ENCODE measurements at places on chromosomes 6 and 20.

DNA sequence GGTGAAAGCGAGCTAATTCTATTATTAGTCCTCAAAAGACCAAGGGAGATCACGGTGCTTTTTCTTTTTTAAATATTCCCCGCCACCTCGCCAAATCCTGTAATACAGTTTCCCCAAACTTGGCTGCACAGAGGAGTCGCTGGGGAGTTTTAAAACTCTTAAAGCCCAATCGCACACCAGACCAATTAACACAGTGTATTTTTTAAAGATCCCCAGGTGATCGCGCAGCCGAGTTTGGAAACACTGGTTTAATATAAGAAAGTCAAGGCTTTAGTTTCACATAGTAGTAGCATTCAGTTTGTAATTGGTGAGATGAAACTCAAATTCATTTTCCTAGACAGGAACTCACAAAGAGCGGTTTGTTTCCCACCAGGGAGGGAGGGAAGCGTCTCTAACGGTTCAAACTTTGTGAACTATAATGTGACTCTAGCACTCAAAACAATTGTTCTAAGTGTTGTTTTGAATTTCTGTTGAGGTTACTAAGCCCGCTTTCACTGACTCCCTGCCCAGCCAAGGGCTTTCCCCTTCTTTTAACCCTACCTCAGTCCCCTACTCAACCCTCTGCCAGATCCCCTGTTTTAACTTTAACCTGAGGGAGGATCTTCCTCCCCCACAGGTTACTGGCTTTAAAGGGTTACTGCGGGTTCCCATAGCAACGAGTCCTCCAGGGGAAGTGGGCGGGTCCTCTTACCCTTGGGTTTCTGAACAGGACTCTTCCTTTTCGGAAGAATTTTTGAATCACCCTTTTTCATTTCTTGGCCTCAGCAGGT lies 25.7 kb upstream of the BTBD3 start:
- no peak for DNase-seq

GRCh38 chr6:52552278-52552643 lies 24.6 kb downstream of the TRAM2 start:
- no peak for DNase-seq

GRCh38 chr20:14344746-14345145 lies 7.3 kb upstream of the FLRT3 start:
- no peak for DNase-seq

DNA sequence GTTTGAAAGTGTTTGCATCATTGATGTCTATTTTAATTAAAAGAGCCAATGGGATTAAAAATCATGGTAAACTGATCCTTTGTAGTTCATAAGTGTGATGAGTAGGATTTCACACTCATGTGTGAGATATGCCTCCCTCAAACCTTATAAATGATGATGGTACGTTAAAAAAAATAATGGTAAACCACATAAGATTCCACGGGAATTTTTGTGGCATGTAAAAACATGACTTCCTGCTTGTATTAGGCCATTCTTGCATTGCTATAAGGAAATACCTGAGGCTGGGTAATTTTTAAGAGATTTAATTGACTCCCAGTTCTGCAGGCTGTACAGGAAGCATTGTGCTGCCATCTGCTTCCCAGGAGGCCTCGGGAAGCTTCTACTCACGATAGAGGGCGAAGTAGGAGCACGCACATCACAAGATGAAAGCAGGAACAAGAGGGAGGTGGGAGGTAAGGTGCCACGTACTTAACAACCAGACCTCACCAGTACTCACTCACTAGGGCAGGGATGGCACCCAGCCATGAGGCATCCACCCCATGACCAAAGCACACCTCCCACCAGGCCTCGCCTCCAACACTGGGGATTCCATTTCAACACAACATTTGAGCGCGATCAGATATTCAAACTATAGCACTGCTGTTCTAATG lies 187.6 kb upstream of the QKI start:
- DNase-seq, result no peak

DNA sequence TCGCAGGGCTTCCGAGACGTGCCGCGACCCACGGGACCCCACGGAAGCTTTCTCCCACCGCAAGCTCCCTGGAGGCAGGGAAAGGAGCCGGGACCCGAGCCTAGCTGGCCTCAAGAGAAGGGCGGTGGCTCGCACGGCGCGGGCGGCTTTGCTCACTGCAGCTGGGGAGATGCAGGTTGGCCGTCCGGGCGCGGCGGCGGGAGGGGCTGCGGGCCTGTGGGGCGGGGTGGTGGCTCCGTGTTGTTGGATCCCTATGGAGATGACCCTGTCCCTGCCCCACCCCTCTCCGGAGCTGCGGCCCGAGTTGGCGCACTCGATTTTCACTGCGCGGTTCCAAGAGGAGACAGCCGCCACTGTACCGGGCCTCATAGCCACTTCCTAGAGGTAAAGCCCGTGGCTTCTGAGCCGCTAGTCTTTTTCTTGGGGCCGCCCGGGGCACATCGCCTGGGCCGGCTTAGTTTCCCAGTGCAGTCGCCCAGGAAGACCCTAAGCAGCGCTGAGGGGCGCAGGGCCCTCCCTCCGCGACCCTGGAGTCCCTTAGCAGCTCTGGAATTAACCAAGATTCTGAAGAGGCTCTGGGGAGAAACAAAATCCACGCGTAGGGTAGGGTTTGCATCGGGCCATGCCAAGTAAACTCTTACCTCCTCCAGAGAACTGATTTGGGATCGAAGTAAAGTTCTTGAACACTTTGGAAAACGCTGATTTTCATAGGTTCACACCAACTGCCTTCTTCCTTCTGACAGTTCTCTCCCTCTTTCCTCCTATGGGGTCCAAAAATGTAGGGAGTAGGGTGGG lies at the start of gene ECT2L:
TSS of gene ECT2L (plus strand) at position 279 of the 795 bp plus-strand sequence. CDS start 17,188 bp downstream, outside the sequence.
- DNase-seq, result no peak

GRCh38 chr6:155561257-155561965 lies 105.8 kb upstream of the NOX3 start:
- no peak for DNase-seq

DNA sequence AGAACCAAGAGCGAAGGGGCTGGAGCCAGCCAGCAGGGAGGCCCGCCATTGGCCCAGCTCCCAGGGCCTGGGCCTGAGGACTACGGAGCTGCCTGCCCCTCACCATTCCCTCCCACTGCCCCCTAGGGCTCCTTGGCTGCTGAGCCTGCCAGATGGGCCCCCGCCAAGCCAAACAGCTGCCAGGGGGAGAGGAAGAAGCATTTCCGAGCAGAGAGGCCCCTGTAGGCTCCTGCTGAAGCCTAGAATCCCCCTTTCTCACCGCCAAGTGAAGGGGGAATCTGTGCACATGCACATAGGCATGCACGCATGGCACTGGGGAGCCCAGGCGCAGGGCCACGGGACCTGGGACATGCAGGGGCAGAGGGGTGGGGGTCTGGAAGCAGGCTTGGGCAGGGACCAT lies 28.5 kb upstream of the MRPS18A start:
- no peak for DNase-seq

- DNase-seq, result no peak
Observed at GRCh38 chr20:34925341-34925740, 30.3 kb downstream of the GSS start.

- no peak for DNase-seq
Observed at GRCh38 chr6:84892671-84893070, 128.3 kb upstream of the TBX18 start.

DNA sequence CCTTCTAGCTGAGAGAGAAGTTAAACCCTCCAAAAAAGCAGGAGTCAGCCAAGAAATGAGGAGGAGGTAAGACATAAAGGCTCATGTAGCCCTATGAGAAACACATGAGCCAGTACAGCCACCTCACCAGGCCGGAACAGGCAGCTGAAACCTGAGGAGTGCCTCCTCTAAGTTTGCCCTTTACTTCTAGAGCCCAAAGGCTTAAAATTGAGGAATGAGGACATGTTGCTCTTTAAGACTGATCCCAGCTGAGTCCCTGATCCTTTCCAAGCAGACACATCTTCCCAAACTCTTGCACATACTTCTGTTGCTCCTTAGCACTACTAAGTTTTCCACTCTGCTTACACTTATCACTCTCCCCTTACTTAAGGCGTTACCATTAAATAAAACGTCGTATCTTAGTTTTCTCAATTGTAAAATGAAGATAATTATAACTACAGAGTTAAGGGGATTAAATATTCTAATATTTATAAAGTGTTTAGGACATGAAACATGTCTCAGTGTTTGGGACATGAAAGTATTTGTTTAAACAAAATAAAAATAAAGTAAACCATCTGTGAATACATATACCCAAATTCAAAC lies 124.0 kb downstream of the OGFRL1 start:
- DNase-seq, result no peak

GRCh38 chr6:140684776-140685550 lies 1310.5 kb upstream of the CITED2 start:
- no peak for DNase-seq

GRCh38 chr6:5141046-5141445 lies 55.9 kb downstream of the PPP1R3G start:
- DNase-seq, result no peak

DNA sequence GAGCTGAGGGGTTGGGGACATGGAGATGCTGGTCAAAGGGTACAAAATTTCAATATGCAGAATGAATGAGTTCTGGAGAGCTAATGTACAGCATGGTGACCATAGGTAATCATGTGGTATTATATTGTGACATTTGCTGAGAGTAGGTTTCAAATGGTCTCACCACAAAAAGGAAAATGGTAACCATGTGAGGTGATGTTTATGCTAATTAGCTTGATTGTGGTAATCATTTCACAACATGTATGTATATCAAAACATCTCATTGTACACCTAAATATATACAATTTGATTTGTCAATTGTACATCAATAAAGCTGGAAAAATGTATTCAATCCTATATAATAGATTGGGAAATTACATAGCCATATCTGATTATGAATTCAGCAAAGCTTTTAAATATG lies 29.5 kb upstream of the TMEM14A start:
- DNase-seq, result no peak

GRCh38 chr20:63071541-63072181 lies 64.9 kb upstream of the BHLHE23 start:
- DNase-seq, result no peak

DNA sequence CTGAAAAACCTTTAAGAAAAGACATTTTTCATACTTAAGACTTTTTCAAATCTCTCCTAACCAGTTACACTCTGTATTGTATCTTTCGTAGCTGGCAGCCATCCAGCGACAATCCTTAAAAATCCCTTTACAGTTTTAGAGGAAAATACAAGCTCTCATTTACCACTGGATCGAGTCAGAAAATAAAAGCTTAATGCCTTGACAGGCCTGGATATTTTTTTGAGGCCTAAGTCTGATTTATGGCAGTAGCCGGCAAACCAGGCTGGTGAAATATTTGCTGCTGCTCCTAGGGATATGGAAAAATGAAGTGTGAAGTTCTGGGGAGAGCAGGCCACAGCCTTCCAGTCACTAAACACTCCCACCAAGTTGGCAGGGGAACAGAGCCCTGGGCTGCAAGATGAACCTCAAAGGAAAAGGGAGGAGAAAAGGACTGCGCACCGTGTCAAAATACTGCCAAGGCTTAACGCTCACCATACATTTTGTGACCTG lies 213.0 kb upstream of the SUPT3H start:
- no peak for DNase-seq

DNA sequence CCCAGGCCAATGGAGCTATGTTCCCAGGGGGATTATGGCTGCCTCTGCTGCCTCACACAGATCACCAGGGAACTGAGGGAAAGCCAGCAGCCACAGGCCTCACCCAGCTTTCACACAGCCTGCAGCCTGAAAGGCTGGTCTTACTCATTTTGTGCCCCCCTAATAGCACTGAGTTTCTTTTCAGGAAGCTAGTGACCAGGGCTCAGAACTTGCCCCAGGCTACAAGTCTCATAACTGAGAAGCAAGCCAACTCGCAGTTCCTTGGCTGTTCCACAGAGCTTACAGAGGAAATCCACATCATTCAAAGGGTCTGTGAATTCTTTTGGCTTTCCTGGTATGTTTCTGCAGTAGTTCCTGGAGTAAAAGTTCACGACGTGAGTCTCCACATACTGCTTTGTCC lies 524.8 kb upstream of the GJE1 start:
- DNase-seq, result no peak

- no peak for DNase-seq
Observed at GRCh38 chr20:51715856-51716185, 52.4 kb downstream of the ATP9A start.
